ENCODE measurements at places on chromosomes 6 and 20.

- no peak overlapping the region for H3K27ac ChIP-seq
- no peaks in the 10 kb centered on the region for H3K36me3 ChIP-seq
- no peak overlapping the region for H3K4me3 ChIP-seq
- no peaks in the 10 kb centered on the region for H3K4me1 ChIP-seq
Observed at GRCh38 chr20:40335437-40335836, 353.6 kb downstream of the MAFB start.

GRCh38 chr6:125747589-125748405 lies 1.6 kb upstream of the HEY2 start:
- peak overlapping the region; percentile 98 for H3K4me3 ChIP-seq
- H3K4me1 ChIP-seq: peaks cover 23% of the 10 kb centered on the region
- H3K27ac ChIP-seq: peak overlapping the region; percentile 99
- DNase-seq: no peak
- no peaks in the 10 kb centered on the region for H3K36me3 ChIP-seq

GRCh38 chr20:4666001-4666479 lies 55.7 kb upstream of the PRND start:
- H3K27ac ChIP-seq: no peak overlapping the region
- H3K36me3 ChIP-seq: no peaks in the 10 kb centered on the region
- H3K27me3 ChIP-seq: no peaks in the 10 kb centered on the region
- no peak for DNase-seq
- H3K4me3 ChIP-seq: peak overlapping the region; percentile 31

- no peaks in the 10 kb centered on the region for H3K27me3 ChIP-seq
- H3K4me1 ChIP-seq: no peaks in the 10 kb centered on the region
- H3K4me3 ChIP-seq: no peak overlapping the region
Observed at GRCh38 chr20:6920991-6921613, 153.6 kb downstream of the BMP2 start.

DNA sequence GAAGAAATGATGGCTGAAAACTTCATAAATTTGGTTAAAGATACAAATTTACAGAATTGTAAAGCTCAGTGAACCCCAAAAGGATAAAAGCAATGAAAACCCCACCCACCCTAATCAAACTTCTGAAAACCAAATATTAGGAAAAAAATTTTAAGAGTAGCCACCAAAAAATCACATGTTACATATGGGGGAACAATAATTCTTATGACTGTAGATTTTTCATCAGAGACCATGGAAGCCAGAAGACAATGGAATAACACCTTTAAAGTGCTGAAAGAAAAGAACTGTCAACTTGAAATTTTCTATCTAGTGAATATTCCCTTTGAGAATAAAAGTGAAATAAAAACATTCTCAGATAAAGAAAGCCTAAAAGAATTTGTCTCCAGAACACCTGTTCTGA lies 24.4 kb downstream of the PROCR start:
- no peak overlapping the region for H3K4me3 ChIP-seq
- no peaks in the 10 kb centered on the region for H3K27me3 ChIP-seq

DNA sequence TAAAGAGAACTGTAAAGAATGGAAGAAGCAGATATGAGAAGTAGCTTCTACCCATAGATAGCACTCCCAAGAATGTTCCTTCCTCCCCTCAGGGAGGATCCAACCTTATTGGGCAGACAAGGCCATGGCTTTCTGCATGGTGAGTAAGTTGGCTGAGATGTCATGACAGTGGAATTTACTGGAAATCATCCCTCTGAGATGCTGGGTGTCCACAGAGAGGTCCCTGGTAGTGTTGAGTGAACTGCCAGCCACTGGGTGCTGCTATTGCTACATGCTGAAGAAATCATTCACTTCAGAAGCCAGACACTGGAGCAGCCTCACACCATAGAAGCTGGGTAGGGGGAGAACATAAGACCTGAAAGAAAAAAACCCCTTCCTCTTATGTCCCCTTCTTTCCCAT lies 46.4 kb upstream of the FERMT1 start:
- peaks cover 14% of the 10 kb centered on the region for H3K4me1 ChIP-seq
- H3K4me3 ChIP-seq: no peak overlapping the region
- no peak for DNase-seq
- no peaks in the 10 kb centered on the region for H3K27me3 ChIP-seq

GRCh38 chr6:154430481-154430919 lies 73.9 kb upstream of the IPCEF1 start:
- H3K4me3 ChIP-seq: no peak overlapping the region
- DNase-seq: no peak
- H3K4me1 ChIP-seq: peaks cover 28% of the 10 kb centered on the region
- H3K36me3 ChIP-seq: no peaks in the 10 kb centered on the region
- H3K27ac ChIP-seq: peak overlapping the region; percentile 17

DNA sequence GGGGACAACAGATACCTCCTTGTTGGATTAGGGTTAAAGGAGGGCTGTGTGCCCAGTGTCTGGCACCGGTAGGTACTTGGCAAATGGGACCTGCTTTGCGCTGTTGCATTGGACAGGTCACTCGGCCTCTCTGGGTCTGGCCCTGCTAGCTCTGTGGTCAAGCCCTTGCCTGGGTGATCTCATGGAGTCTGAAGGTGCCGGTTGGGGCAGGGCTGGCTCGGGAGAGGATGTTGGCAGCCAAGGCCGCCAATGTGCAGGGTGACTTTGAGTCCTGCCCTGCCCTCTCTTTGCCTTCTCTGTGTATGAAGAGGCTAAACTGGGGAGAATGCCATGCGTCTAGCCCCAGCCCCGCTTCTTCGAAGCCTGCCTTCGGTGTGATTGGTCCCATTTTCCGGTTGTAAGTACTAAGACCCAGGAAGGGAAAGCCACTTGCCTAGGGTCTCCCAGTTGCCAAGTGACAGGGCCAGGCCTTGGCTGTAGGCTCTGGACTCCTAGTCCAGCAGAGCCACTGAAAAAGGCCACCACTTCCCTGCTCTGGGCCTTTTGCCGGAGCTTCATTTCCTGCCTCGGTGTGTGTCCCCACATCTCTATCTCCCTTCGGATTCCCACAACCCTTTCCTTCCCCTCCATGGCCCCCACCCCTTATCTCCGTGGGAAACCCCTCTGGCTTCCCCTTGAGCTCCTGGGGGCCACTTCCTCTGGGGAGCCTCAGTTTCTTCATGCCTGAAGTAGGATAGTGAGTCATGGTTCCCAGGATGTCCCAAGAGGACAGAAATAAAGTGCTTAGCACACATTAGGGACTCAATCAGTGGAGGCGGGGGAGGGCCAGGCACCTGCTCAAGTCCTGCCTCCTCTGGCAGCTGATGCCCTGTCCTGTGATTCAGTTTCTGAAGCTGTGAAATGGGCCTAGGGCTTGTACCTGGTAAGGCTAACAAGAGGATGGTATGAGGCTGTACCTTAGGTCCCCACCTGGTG lies 3.9 kb downstream of the SRC start:
- H3K4me3 ChIP-seq: peak overlapping the region; percentile 18
- no peaks in the 10 kb centered on the region for H3K27me3 ChIP-seq
- peak overlapping the region; percentile 64 for H3K27ac ChIP-seq
- no peak for DNase-seq
- no peaks in the 10 kb centered on the region for H3K36me3 ChIP-seq

DNA sequence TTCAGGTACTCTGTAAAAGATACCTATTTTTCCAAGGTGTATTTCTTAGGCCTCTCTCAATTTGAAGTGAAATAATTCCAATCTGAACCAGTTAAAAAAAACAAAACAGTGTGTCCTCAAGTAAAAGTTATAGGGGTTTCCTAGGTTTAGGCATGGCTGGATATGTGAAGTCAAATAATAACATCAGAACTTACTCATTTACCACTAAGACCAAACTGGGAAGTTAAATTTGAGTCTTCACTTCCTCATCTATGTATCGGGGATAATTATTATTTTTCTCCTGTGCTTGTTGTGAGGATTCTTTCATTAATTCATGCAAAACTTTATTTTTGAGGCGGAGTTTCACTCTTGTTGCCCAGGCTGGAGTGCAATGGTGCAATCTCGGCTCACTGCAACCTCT lies 86.2 kb upstream of the PTPRK start:
- no peak overlapping the region for H3K27ac ChIP-seq
- H3K36me3 ChIP-seq: no peaks in the 10 kb centered on the region
- DNase-seq: no peak
- no peaks in the 10 kb centered on the region for H3K27me3 ChIP-seq
- no peak overlapping the region for H3K4me3 ChIP-seq

GRCh38 chr20:33672426-33673113 lies 1.7 kb downstream of the NECAB3 start:
- DNase-seq: no peak
- peaks cover 79% of the 10 kb centered on the region for H3K4me1 ChIP-seq
- H3K27ac ChIP-seq: peak overlapping the region; percentile 70
- H3K36me3 ChIP-seq: no peaks in the 10 kb centered on the region

DNA sequence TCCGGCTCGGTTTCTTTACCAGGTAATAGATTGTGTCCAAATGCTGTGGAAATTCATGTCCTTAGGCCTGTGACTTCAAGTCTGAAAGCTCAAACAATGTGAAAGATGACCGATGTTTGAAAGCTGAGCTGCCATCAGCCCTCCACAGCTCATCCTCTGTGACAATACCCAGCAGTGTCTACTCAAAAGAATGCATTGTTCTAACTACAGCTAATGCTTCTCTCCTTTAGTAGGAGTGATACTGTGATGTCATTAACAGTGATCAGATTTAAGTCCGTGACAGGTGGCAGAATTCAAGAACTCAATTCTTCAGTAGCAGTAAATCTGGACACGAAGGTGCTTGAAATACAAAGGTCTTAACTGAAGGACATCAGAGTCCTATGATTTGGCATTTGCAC lies 97.3 kb downstream of the RCAN2 start:
- peaks cover 5% of the 10 kb centered on the region for H3K36me3 ChIP-seq
- no peak for DNase-seq
- no peak overlapping the region for H3K4me3 ChIP-seq
- no peaks in the 10 kb centered on the region for H3K4me1 ChIP-seq
- H3K27me3 ChIP-seq: no peaks in the 10 kb centered on the region
- H3K27ac ChIP-seq: no peak overlapping the region

- no peak for DNase-seq
- H3K4me3 ChIP-seq: no peak overlapping the region
- no peaks in the 10 kb centered on the region for H3K36me3 ChIP-seq
- no peaks in the 10 kb centered on the region for H3K27me3 ChIP-seq
Observed at GRCh38 chr6:7138921-7139358, 31.2 kb downstream of the RREB1 start.

GRCh38 chr6:104640150-104640700 lies 219.5 kb downstream of the HACE1 start:
- no peak overlapping the region for H3K27ac ChIP-seq
- no peak for DNase-seq
- no peaks in the 10 kb centered on the region for H3K36me3 ChIP-seq
- H3K27me3 ChIP-seq: no peaks in the 10 kb centered on the region
- H3K4me3 ChIP-seq: no peak overlapping the region
